ENCODE measurements at places on chromosomes 3 and 15. TPM values are rescaled to one million over a fixed set of nuclear protein-coding genes. Genes with fewer than 3 reads are reported as not detected.

- no peak overlapping the region for H3K4me3 ChIP-seq
- H3K27me3 ChIP-seq, result no peaks in the 10 kb centered on the region
- peaks cover 3% of the 10 kb centered on the region for H3K4me1 ChIP-seq
- H3K36me3 ChIP-seq, result no peaks in the 10 kb centered on the region
- no peak overlapping the region for H3K27ac ChIP-seq
Observed at GRCh38 chr3:53547327-53547726, 52.9 kb downstream of the CACNA1D start.

- no peaks in the 10 kb centered on the region for H3K4me1 ChIP-seq
- H3K36me3 ChIP-seq, result no peaks in the 10 kb centered on the region
- no peak overlapping the region for H3K4me3 ChIP-seq
- DNase-seq, result no peak
- H3K27me3 ChIP-seq, result no peaks in the 10 kb centered on the region
Observed at GRCh38 chr3:117545484-117545883, 835.9 kb downstream of the TUSC7 start.

GRCh38 chr3:60047426-60048200 is 997.8 kb upstream of the CFAP20DC start:
- no peak overlapping the region for H3K4me3 ChIP-seq
- no peak overlapping the region for H3K27ac ChIP-seq
- H3K4me1 ChIP-seq, result no peaks in the 10 kb centered on the region

DNA sequence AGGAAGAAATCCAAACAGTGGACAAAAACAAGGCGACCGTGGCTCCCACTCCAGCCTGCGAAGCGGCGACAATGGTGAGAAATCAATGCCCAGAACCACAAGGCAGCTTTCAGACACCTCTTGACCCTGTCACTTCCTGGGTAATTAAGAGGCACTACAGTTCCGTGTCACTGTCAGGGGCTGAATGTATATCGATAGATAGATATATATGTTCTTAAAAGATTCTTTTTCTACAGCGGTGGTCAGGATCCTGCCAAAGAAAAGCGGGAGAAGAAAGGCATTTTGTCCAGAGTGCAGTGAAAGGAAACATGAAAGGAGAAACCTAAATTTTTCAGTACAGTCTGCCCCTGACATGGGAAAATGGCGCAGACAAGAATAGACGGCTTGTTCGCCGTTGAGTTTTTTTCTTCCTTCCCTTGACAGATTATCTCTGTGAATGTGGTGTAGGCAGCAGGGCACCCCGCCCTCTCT is 56.2 kb upstream of the HES1 start:
- H3K27me3 ChIP-seq, result no peaks in the 10 kb centered on the region
- no peak overlapping the region for H3K4me3 ChIP-seq
- no peaks in the 10 kb centered on the region for H3K4me1 ChIP-seq
- no peak for DNase-seq
- H3K27ac ChIP-seq, result no peak overlapping the region
- no peaks in the 10 kb centered on the region for H3K36me3 ChIP-seq

UBA7 gene
- total RNA-seq, result 33.7 TPM

GRCh38 chr15:38843051-38843501 is 278.5 kb upstream of the RASGRP1 start:
- peaks cover 17% of the 10 kb centered on the region for H3K4me1 ChIP-seq
- H3K36me3 ChIP-seq, result no peaks in the 10 kb centered on the region
- DNase-seq, result no peak
- no peak overlapping the region for H3K27ac ChIP-seq

Data from esophagus squamous epithelium (tissue), 5 donors.